Stimulated activated CD8-positive, alpha-beta memory T cell treated with anti-CD3 and anti-CD28 coated beads, Interleukin-15, amount 100 ng/mL, for 48 hours (primary cell): ENCODE measurements at places on chromosomes 13 and 19.

DNA sequence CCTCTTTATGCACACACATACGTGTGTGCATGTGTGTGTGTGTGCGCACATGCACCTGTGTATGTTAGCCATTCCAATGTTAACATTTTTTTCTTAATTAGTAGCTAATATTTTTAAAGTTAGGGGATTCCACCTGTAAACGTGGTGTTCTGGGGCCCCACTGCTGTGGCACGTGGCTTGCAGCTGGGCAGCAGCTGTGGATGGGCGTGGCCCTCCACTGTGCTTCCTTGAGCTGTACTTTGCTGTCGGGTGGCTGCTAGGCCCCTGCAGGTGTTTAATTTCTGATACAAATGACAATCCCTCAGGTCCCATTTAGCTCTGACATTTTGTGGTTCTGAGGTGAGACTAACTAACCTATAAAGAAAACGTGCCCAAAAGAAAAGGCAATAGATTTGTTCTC lies 58.9 kb upstream of the GJB6 start:
- DNase-seq: no peak

DNA sequence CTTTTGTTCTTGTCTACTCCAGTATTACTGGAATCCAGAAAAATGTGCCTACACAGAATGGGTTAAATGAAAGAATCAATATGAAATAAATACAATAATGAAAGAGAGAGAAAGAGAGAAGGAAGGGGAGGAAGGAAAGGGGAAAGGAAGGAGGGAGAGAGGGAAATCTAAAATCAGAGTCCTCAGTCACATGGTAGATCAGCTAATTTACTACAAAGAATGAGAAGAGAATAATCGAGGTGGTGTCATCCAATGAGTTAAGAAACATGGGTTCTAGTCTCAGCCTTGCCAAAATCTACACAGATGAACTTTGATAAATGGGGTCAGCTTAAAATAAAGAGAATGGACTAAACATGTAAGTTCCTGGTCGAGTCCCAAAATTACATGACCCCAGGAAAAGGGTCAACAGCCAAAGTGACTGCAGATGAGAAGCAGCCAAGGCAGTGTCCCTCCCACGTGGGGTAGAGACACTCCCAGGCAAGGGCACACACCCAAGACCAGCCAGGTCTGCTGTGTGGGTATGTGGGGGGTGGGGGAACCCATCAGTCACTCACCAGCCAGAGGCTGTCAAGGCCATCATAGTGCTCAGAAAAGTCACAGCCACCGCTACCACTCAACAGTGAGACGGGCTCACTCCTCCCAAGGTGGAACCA lies 103.6 kb downstream of the STK24 start:
- DNase-seq: no peak

- no peak for DNase-seq
Observed at GRCh38 chr13:67299751-67300150, 69.6 kb upstream of the PCDH9 start.

GRCh38 chr13:22461854-22462490 lies 718.8 kb upstream of the SGCG start:
- DNase-seq: no peak

DNA sequence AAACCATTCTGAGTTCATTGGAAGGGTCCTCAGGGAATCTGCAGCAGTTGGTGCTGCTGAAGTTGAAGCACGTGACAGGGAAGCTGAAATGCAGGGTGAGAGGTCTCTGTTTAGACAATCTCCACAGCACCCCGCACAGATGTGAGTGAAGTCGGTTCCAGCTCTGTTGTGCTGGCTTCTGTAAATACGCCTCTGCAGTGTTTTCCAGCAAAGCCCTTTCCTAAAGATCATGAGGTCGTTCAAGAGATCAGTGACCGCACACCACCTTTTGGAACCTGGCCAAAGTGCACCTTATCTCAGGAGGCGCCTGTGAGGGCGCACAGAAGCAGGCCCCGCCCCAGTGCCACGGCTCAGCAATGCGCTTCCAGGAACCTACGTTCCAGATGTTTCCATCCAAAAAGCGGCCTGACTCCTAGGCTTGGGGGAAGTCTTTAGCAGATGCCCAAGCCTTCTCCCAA lies 10.8 kb downstream of the CUL4A start:
- no peak for DNase-seq

DNA sequence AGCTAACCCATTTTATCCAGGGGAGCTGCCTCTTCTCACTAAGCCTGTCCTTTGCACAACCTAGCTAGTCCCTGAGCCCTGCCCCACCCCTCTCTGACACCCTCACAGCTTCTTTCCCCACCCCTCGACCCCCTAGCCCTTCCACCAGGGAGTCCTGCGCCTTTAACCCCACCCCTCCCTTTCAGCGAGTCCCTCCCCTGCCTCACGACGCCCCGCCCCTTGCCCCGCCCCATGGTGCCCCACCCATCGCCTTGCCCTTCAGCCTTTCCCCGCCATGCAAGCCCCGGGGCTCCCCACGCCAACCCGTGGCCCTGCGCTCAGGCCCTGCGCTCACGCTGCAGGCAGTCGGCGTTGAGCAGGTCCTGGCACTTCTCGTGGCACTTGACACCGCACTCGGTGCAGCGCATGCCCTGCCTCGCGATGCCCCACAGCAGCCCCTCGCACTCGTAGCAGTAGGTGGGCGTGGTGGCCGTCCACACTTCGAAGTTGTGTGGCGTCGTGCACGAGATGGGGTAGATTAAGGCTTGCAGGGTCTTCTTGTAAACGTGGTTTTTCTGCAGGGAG lies 40.0 kb downstream of the UNC13A start:
- DNase-seq: no peak

GRCh38 chr13:53200498-53201453 lies 172.2 kb downstream of the OLFM4 start:
- DNase-seq: no peak
